ENCODE measurements at places on chromosomes 1 and 21.

DNA sequence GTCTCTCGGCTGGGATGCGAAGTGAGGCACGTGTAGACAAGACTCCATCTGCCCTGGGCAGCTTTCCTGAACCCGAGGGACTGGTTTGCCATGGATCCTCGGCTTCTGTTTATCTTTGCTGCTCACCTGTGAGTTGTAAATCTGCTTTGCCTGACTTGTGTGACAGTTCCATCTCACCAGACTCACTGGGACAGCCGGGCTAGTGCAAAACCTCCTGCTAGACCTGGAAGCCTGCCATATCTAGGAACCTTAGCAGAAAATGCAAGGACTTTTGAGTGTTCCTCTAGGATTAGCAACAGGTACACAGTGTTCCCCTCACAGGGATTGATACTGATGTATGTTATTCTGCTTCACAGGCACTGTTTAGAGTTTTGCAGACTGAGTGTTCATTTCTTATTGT is 218.6 kb downstream of the URB2 start:
- DNase-seq: no peak

DNA sequence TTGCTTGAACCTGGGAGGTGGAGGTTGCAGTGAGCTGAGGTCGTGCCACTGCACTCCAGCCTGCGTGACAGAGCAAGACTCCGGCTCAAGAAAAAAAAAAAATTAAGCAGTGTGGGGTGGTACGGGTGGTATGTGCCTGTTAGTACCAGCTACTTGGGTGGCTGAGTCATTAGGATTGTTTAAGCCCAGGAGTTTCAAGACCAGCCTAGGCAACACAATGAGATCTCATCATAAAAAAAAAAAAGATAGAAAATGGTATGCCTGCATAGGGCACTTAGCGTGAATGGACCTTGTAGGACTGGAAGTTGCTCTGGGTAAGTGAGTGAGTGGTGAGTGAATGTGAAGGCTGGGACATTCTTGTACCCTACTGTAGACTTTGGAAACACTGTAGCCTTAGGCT is 37.0 kb downstream of the TBCE start:
- no peak for DNase-seq

- DNase-seq: no peak
Observed at GRCh38 chr1:113018911-113019310, 54.1 kb upstream of the LRIG2 start.

DNA sequence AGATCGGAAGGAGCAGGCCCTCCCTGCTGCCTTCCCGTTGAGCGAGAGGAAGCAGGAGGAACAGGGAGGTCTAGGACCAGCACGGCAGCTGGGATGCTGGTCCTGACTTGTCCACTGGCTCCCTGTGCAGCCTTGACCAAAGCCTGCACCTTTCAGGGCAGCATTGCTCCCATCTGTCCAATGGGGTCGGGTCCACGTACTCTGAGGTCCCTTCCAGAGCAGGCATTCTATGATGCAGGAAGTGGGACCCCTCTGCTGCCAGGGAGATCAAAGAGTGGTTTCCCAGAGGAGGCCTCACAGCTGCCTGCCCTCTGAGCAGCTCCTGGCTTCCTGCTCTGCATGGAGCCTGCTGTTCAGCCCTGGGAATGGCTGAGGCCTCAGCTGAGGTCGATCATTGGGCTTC is 21.7 kb upstream of the ZNF362 start:
- no peak for DNase-seq

- no peak for DNase-seq
Observed at GRCh38 chr1:19400192-19400611, 85.1 kb downstream of the CAPZB start.

DNA sequence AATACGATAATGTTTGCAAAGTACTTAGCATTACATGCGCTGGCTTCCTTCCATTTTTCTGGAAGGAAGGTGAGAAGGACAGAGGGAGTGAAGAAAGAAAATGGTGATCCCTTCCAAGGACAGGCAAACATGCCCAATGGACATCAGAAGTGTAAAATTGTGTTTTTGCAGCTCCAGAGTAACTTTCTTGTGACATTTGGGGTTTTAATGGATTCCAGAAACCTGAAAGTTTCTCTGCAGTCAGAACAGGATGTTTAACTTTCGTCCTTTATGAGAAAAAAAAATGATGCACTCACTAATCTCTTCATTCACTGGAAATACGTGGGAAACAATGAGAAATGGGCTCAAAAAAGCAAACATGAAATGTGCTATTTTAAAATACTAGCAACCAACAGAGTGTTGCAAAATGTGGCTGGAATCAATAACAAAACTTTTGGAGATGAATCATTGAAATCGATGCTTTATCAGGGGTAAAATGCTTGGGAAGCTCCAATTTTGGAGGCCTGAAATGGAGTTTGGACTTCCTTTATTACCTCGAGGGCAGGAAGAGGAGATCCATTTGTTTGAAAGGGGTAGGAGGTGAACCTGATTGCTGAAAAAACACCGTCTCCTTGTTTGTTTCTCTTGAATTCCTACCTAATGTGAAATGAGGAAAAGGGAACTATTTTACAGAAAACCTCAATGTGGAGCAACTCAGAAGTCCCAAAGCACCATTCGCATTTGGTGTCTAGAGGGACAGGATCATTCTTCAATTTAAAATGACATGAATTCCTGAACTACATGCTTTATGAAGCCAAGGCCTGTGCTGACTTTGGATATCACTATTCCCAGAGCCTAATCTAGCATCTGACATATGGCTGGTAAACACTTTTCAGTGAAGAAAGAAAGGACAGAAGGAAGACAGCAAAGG is 129.5 kb downstream of the TRABD2B start:
- no peak for DNase-seq

- no peak for DNase-seq
Observed at GRCh38 chr1:153741986-153742385, 14.1 kb downstream of the INTS3 start.

GRCh38 chr1:98792123-98792522 is 130.6 kb downstream of the SNX7 start:
- DNase-seq: no peak

DNA sequence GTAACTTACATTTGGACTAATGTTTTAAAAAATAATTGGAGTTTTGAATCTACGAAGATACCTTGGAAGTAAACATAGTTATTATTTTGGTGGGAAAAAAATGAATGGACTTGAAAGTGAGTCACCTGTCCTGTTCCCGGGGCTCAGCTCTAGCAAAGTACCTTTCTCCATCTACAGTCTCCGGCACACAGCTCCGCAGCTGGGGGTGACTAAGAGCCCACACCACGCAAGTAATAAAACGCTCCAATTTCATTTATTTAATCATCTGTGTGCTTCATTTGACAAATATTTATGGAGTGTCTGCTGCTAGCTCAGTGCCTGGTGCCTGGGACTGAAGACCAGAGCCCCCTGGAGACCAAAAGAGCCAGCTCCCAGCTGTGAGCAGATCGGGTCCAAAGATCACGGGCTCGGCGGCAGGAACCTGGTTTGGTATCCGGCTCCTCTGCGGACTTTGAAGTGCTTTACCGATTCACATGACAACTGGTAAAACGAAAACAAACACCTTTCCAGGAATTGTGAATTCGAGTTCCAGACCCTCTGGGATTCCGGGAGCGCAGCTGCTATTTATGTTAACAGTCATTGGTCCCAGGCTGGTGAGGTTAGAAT is 1.7 kb upstream of the RIPK4 start:
- no peak for DNase-seq

DNA sequence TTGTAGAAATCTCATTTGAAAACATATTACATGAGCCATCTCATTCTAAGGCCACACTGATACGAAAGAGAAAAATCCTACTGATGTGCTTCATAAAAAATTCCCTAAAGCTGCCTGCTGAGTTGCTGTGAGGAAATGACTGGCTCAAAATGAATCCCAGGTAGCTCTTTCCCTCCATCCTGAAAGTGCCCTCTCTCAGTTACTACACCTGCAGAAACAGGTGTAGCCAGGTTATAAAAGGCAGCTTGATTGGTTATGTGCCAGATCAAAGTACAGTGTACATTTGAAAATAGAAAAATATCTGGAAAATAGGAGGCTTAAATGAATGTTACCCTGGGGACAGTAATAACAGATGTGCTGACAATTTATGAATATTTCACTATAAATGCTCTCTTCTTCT is 833.4 kb upstream of the ADGRL4 start:
- DNase-seq: no peak

GRCh38 chr1:112172294-112172882 is 182.9 kb upstream of the KCND3 start:
- no peak for DNase-seq

All from omental fat pad (tissue), 4 donors.